AG09319 (cell line): ENCODE measurements at places on chromosomes 1 and 21.

DNA sequence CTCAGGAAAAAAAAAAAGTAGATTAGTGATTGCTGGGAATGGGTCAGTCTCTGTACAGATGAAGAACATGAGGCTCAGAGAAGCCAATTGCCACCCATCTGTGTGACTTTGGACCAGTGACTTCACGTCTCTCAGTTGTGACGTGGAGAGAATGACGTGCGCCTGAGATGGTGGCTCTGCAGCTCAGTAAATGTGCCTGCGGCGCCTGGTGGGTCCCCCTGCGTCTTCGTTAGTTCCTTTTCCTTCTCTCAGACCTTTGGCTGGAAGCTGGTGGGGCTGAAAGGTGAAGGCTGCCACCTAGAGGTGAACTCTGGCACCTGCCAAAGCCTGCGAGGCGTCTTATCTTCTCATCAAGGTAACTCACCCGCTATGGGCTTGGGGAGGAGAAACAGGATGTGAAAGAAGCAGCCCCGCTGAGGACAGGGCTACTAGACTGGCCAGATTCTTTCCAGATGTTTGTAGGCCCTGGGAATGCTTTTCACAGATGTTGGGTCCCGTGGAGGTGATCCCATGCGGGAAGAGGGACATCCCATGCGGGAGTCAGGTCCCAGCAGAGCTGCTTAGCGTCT is 8.7 kb upstream of the E2F2 start:
- DNase-seq: peak; percentile 79

DNA sequence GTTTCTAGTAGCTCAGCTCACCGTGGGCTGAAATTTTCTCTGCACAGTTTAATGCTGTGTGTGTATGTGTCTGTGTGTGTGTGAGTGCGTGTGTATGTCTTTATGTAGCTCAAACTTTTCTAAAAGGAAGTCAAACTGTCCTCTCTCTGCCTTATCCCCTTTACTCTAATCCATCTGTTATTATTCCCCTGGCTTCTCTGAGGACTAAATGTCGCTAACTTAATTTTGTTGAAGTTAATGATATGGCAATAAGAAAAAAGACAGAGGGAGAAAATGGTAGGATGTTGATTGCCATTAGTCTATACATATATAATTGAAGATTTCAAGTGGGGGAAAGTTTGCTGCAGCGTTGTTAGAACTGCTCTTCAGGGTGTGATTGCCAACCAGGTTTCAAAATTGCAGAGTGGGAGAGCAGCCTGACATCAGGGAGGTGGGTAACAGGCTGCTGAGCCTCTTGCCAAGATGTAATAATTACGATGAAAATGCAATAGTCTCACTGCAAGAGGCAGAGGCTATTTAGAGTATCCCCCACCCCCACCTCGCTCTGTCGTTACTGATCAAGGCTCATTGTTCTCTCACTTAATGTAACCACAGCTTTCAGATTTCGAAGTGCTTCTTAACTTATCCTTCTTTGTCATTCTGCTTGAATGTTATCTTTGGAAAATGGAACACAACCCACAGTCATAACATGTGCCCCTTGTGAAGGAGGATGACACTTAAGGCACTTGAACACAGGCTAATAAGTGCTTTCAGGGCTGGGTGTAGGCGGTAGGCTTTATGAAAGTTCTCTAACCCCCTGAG is 559.0 kb upstream of the PLXNA2 start:
- no peak for DNase-seq

- no peak for DNase-seq
Observed at GRCh38 chr1:156740237-156740740, 599 bp downstream of the MRPL24 start.

DNA sequence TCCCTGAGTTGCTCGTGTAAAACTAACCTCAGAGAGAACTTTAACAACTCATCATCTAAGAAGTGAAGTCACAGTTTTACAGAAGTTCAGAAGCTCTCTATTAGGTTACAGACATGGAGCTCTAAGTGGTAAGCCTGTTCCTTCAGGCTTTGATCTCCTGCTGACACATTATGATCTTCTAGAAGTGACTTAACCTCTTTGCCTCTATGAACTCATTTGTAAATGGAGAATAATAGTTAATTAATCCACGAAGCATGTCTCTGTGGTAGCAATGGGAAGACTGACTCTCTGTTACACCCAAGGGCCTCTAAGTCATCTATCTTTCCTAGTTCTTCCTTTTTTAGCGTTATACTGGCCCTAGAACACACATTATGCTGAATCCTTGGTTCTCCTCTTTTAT is 157.9 kb upstream of the NRIP1 start:
- DNase-seq: no peak

- no peak for DNase-seq
Observed at GRCh38 chr1:166988974-166989515, at the start of gene MAEL. TSS of gene MAEL (plus strand) at chr1:166989280. CDS start at chr1:166989353, 73 bp downstream.

DNA sequence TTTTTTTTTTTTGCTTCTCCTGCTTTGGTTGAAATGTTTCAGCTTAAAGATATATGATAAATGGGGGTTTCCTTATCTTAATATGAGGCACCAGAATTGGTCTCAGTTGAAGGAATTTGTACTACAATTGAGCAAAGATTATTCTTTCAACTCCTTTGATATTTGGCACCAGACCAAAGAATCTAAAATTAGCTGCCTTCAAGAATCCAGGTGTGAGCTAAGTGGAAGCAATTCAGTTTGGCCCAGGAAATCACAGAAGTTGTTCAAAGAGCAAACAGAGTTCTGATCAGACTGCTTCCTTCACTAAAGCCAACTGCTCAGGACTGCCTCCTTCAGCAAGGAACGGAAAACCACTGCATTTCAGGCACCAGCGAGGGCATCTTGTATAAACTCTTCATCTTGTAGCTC is 68.3 kb upstream of the BCAR3 start:
- DNase-seq: no peak

DNA sequence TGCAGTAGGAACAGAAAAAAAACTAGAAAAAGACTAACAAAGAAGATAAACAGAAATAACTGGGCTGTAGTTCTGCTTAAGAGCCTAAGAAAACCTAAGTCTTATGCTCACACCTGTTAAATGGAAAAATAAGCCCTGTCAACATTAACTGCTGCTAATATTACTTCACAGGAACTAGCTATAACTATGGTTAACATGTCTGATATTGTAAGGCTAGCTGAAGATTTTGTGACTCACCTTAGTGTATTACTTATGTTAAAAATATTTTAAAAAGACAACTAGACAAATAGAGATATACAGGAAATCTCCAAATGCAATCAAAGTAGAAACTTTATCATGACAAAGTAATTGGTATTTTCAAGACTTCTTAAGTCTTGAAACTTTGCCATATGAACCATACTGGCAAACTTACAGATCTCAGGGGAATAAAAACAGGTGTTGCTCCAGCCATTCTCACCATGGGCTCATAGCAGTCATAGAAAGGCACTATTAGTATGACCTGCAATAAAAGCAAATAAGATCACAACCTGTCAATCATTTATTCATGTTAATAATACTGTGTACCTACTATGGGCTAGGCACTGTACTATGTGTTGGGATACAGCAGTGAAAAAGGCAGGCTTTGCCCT is 30.7 kb downstream of the KYAT3 start:
- DNase-seq: no peak

GRCh38 chr1:7401814-7402547 is 369.1 kb upstream of the VAMP3 start:
- DNase-seq: peak; percentile 87

DNA sequence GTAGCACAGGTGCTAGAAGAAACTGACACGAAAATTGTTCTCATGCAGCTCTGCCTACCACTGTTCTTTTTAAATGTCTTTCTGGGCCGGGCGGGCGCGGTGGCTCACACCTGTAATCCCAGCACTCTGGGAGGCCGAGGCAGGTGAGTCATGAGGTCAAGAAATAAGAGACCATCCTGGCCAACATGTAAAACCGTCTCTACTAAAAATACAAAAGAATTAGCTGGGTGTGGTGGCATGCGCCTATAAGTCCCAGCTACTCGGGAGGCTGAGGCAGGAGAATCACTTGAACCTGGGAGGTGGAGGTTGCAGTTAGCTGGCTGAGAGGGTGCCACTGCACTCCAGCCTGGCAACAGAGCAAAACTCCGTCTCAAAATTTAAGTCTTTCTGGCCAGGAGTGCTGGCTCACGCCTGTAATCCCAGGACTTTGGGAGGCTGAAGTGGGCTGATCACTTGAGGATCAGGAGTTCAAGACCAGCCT is 947 bp upstream of the RIT1 start:
- no peak for DNase-seq

DNA sequence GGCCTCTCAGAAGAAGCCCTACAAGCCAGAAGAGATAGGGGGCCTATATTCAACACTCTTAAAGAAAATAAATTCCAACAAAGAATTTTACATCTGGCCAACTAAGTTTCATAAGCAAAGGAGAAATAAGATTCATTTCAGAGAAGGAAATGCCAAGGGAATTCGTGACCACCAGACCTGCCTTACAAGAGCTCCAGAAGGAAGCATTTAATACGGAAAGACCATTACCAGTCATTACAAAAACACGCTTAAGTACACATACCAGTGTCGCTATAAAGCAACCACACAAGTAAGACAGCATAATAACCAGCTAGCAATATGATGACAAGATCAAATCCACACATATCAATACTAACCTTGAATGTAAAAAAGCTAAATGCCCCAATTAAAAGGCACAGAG is 704.9 kb upstream of the CHRM3 start:
- DNase-seq: no peak
